ENCODE measurements at places on chromosomes 11 and 22.

DNA sequence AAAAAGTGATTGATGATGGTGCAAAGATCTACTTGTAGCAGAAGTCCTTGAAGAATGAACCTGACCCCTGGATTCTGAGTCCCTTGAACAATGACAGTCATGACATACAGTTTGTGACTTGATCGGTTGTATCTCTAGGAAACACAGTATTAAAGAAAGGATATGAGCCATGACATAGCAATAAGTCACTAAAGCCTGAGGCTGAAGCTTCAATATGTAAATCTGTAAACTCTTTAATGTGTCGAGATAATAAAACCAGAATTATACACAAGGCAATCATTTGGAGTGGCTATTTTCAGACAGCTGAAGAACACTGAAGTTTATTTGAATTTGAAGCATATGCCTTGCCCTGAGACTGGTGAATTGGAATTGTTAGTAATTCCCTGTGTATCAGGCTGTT is 911.5 kb upstream of the RAG2 start:
- DNase-seq = no peak

GRCh38 chr11:33027846-33028536 is 11.4 kb upstream of the TCP11L1 start:
- DNase-seq = no peak

GRCh38 chr22:24791362-24791761 is 14.6 kb upstream of the SGSM1 start:
- DNase-seq = no peak

GRCh38 chr11:82682003-82682751 is 51.5 kb downstream of the FAM181B start:
- DNase-seq = no peak

- DNase-seq = no peak
Measured at GRCh38 chr11:92819830-92820229, 149.6 kb upstream of the MTNR1B start.

Measured in stimulated activated CD8-positive, alpha-beta memory T cell treated with anti-CD3 and anti-CD28 coated beads, Interleukin-7, amount 100 ng/mL, for 1 hour (primary cell).